Spleen (tissue), 13 donors: ENCODE measurements at places on chromosomes 16 and 17.

DNA sequence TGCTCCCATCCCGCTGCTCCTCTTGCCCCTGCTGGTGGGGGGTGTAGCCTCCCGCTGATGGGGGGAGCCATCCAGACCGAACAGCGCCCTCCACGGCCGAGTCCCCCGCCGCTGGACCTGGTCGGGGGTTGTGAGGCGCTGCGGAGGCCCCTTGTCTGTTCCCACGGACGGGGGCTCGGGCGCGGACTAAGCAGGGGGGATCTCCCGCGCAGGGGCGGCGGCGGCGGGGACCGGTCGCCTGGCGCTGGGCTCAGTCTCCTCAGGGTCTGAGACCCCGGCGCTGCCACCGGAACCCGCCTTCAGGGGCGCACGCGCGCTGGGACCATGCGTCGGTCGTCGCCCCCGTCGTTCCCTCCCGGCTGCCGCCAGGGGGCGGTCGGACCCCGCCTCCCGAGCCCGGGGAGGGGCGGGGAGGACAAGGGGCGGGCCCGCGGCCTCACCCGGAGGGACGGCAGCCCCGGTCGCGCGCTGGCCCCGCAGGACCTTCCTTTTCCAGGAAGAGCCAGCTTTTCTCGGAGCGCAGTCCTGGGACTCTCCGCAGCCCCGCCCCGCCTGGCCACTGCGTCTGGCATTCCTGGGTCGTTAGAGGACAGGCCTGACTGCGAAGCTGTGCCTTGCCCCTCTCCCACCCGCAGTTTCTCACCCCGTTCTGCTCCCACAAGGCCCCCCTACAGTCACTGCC is 6.3 kb upstream of the IL32 start:
- peak overlapping the region; percentile 74 for H3K4me3 ChIP-seq
- DNase-seq: peak; percentile 98
- peak overlapping the region; percentile 92 for H3K27ac ChIP-seq
- peaks cover 21% of the 10 kb centered on the region for H3K4me1 ChIP-seq
- no peaks in the 10 kb centered on the region for H3K27me3 ChIP-seq

DNA sequence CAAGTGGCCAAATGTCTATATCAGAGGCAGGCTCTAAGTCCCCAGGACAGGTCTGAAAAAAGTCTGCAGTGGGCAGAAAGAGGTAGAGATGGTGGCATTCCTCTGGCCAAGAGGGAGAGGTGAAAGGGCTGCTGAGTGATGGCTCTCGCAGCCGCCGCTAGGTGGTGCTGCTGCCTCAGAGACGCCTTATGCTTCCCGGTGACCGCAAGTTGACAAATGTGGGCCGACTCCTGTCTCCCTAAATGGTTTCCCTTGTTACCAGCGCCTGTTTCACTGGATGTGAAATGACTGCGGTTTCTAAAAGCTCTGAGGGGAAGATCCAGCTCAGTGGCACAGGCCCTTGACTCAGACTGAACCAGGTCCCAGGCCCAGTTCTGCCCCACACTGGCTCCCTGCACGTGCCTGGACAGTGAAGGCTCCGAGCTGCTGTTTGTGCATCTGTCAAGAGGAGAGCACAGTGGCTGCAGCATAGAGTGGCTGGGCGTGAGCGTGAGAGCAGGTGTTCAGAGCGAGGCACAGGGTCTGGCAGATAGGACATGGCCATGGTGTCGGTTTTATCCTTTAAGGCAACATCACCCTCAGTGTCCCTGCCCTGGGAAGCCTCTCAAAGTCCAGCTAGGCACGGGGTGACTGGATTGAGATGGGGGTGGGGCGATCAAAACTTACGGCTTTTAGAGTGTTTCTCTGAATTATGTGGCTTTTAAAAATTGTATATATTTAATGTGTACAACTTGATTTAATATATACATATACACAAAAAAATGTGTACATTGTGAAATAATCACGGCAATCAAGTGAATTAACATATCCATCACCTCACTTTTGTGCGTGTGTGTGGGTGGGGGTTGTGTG is 19.9 kb downstream of the CLEC16A start:
- peak; percentile 94 for DNase-seq
- no peak overlapping the region for H3K27ac ChIP-seq
- no peaks in the 10 kb centered on the region for H3K27me3 ChIP-seq
- peaks cover 30% of the 10 kb centered on the region for H3K4me1 ChIP-seq
- peaks cover 75% of the 10 kb centered on the region for H3K36me3 ChIP-seq
- no peak overlapping the region for H3K4me3 ChIP-seq

- no peak overlapping the region for H3K4me3 ChIP-seq
- H3K27me3 ChIP-seq: peaks cover 16% of the 10 kb centered on the region
- H3K4me1 ChIP-seq: no peaks in the 10 kb centered on the region
- H3K27ac ChIP-seq: no peak overlapping the region
- no peaks in the 10 kb centered on the region for H3K36me3 ChIP-seq
- no peak for DNase-seq
These were observed 45.0 kb upstream of the NACA2 start for GRCh38 chr17:61635913-61636432.

DNA sequence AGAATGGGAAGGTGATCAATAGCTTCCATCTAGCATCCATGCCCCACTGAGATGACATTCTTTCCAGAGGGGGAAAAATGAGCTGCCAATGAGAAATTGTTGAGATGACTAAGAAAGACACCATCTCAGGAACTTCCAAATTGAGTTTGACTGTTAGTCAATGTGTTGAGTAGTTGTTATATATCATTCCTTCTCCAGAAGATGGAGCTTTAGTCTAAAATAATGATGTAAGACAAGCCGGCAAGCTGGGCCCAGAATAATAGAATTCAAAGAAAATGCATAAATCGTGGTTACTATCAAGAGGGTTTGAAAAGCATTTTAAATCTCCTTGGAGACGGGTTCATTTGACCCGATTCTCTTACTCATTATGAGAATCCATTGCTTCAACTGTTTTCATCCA is 71.0 kb upstream of the ATF7IP2 start:
- H3K4me3 ChIP-seq: no peak overlapping the region
- no peaks in the 10 kb centered on the region for H3K36me3 ChIP-seq
- DNase-seq: no peak
- no peak overlapping the region for H3K27ac ChIP-seq
- H3K27me3 ChIP-seq: no peaks in the 10 kb centered on the region

- no peak overlapping the region for H3K27ac ChIP-seq
- H3K36me3 ChIP-seq: no peaks in the 10 kb centered on the region
- DNase-seq: no peak
- H3K4me1 ChIP-seq: no peaks in the 10 kb centered on the region
- H3K4me3 ChIP-seq: no peak overlapping the region
These were observed 398.9 kb downstream of the PMP22 start for GRCh38 chr17:14866266-14866665.

- H3K27ac ChIP-seq: no peak overlapping the region
- no peak for DNase-seq
- no peaks in the 10 kb centered on the region for H3K4me1 ChIP-seq
- no peaks in the 10 kb centered on the region for H3K27me3 ChIP-seq
- no peak overlapping the region for H3K4me3 ChIP-seq
- peaks cover 3% of the 10 kb centered on the region for H3K36me3 ChIP-seq
These were observed 332.7 kb downstream of the ZFHX3 start for GRCh38 chr16:72715267-72715666.

- H3K27me3 ChIP-seq: no peaks in the 10 kb centered on the region
- DNase-seq: no peak
- peak overlapping the region; percentile 13 for H3K27ac ChIP-seq
These were observed 10.6 kb downstream of the KSR1 start for GRCh38 chr17:27466743-27467375.

GRCh38 chr16:4776141-4776705 is 9.3 kb upstream of the ZNF500 start:
- H3K36me3 ChIP-seq: no peaks in the 10 kb centered on the region
- H3K27me3 ChIP-seq: no peaks in the 10 kb centered on the region
- DNase-seq: no peak
- no peak overlapping the region for H3K27ac ChIP-seq
- H3K4me1 ChIP-seq: no peaks in the 10 kb centered on the region

DNA sequence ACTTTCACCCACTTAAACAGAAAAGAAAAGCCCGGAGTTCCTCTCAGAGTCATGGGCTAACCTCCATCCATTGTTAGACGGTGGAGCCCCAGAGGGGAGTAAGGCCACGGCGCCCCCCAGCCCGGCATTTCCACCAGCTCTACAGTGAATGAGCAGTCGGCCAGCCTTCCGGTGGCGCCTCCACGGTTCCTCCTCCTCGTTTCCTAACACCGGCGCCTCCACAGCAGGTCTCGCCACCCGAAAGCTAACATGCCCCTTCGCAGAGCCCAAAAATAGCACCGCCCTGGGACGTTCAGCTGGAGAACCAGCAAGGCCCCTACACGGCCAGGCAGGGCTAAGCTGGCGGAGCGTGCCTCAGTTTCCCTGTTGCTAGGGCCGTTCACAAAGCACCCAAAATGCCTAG is 858 bp downstream of the MMD start:
- DNase-seq: peak; percentile 91
- H3K4me3 ChIP-seq: peak overlapping the region; percentile 82
- H3K27me3 ChIP-seq: no peaks in the 10 kb centered on the region
- peaks cover 42% of the 10 kb centered on the region for H3K4me1 ChIP-seq
- no peaks in the 10 kb centered on the region for H3K36me3 ChIP-seq

DNA sequence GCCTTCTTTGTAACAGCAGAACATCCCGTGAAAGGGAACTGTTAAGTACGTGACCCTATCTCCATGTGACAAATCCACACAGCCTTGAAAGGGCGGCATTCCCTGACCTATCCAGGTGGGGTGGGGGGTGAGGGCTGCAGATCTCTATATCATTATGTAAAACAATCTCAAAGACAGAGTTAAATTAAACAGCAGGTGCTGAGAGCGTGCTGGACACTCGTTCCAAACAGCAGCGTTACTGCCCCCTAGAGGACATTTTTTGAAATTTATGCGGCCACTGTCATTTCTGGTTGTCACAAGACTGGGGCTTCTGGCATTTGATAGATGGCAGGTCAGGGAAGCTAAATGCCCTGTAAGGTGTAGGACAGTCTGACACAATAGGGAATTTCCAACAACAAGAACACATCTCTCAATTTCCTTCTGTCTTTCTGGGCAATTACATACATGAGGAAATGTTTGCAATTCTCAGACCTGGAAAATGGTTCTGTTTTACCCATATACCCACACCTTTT is 6.7 kb upstream of the SLC25A39 start:
- H3K36me3 ChIP-seq: no peaks in the 10 kb centered on the region
- no peak overlapping the region for H3K4me3 ChIP-seq
- peaks cover 12% of the 10 kb centered on the region for H3K4me1 ChIP-seq
- no peaks in the 10 kb centered on the region for H3K27me3 ChIP-seq
- H3K27ac ChIP-seq: no peak overlapping the region

- no peak overlapping the region for H3K4me3 ChIP-seq
- H3K36me3 ChIP-seq: no peaks in the 10 kb centered on the region
- no peaks in the 10 kb centered on the region for H3K4me1 ChIP-seq
- H3K27me3 ChIP-seq: no peaks in the 10 kb centered on the region
- DNase-seq: no peak
These were observed 259.0 kb downstream of the XYLT1 start for GRCh38 chr16:17211797-17212196.

DNA sequence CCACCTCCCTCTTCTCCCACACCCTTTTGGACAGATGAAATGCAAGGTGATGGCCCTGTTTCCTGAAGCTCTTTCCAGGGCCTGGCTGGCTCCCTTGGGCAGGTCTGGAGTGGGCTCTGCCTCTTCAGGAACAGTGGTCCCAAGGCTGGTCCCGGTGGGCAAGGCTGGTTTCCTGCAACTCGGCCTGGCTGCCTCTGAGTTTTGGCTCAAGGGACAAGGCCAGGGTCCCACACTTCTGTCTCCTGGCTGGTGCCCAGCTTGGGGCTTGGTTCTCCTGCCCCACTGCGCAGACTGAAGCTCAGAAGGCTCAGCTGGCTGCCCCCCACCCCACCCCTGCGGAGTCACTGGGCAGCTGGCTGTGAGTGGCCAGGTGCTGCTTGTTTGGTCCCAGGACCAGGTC is 3.8 kb upstream of the ACTG1 start:
- peaks cover 6% of the 10 kb centered on the region for H3K36me3 ChIP-seq
- H3K4me3 ChIP-seq: peak overlapping the region; percentile 93
- peak overlapping the region; percentile 100 for H3K27ac ChIP-seq
- DNase-seq: peak; percentile 82
- H3K4me1 ChIP-seq: peaks cover 77% of the 10 kb centered on the region

GRCh38 chr17:67478401-67479041 is 101.4 kb downstream of the PITPNC1 start:
- no peak for DNase-seq
- no peak overlapping the region for H3K4me3 ChIP-seq
- no peaks in the 10 kb centered on the region for H3K27me3 ChIP-seq
- peaks cover 12% of the 10 kb centered on the region for H3K4me1 ChIP-seq
- no peaks in the 10 kb centered on the region for H3K36me3 ChIP-seq
- H3K27ac ChIP-seq: no peak overlapping the region

GRCh38 chr17:52181782-52182181 is 23.3 kb upstream of the CA10 start:
- H3K27me3 ChIP-seq: no peaks in the 10 kb centered on the region
- no peak overlapping the region for H3K27ac ChIP-seq

- no peak overlapping the region for H3K27ac ChIP-seq
- H3K27me3 ChIP-seq: no peaks in the 10 kb centered on the region
- no peaks in the 10 kb centered on the region for H3K4me1 ChIP-seq
- H3K36me3 ChIP-seq: no peaks in the 10 kb centered on the region
- H3K4me3 ChIP-seq: no peak overlapping the region
These were observed 238.5 kb downstream of the SOX9 start for GRCh38 chr17:72359274-72359673.

- DNase-seq: no peak
- H3K27ac ChIP-seq: peak overlapping the region; percentile 39
These were observed 54.9 kb downstream of the GNAO1 start for GRCh38 chr16:56246051-56246817.

- H3K27ac ChIP-seq: peak overlapping the region; percentile 58
- no peaks in the 10 kb centered on the region for H3K27me3 ChIP-seq
- H3K4me3 ChIP-seq: no peak overlapping the region
- no peaks in the 10 kb centered on the region for H3K36me3 ChIP-seq
- peaks cover 10% of the 10 kb centered on the region for H3K4me1 ChIP-seq
These were observed 56.7 kb upstream of the MED9 start for GRCh38 chr17:17420082-17420481.

DNA sequence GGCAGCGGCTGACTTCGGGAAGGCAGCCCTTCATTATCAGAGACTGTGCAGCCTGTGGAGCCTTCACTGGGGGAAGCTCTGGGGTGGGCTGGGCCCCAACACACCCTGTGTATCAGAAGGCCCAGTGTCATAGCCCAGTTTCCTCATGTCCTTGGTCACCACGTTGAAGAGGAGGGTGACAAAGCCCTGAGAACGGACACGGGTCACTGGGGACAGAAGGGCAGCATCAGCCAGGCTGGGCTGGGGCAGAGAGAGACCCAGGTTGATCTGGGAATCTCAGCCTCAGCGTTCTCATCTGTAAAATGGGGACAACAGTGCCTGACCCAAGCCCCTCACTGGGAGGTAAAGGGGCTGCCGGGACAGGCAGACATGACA is 19.3 kb downstream of the B9D1 start:
- DNase-seq: no peak
- no peak overlapping the region for H3K4me3 ChIP-seq
- H3K27ac ChIP-seq: no peak overlapping the region
- H3K36me3 ChIP-seq: no peaks in the 10 kb centered on the region
- H3K27me3 ChIP-seq: no peaks in the 10 kb centered on the region
- peaks cover 16% of the 10 kb centered on the region for H3K4me1 ChIP-seq

DNA sequence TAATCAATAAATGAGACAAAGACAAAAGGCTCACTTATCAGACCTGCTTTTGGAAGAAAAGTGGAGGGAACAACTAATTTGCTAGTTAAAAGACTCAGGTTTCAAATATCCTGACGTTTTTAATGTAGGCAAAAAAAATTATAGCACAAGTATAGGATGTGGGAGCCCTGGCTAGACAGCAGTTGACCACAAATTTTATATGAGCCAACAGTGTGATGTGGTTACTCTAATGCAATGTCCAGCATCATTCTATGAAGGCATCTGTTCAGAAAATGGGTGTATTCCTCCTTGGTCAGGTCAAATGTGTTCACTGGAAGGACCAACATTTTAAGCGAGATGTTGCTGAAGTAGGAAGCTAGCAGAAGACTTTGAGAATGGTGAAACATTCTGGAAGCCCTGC is 237.4 kb downstream of the MAP2K6 start:
- no peak overlapping the region for H3K27ac ChIP-seq
- no peaks in the 10 kb centered on the region for H3K36me3 ChIP-seq
- no peak for DNase-seq
- no peaks in the 10 kb centered on the region for H3K4me1 ChIP-seq
- no peaks in the 10 kb centered on the region for H3K27me3 ChIP-seq
